Fibroblast of gingiva (primary cell): ENCODE measurements at places on chromosomes 2 and 18.

DNA sequence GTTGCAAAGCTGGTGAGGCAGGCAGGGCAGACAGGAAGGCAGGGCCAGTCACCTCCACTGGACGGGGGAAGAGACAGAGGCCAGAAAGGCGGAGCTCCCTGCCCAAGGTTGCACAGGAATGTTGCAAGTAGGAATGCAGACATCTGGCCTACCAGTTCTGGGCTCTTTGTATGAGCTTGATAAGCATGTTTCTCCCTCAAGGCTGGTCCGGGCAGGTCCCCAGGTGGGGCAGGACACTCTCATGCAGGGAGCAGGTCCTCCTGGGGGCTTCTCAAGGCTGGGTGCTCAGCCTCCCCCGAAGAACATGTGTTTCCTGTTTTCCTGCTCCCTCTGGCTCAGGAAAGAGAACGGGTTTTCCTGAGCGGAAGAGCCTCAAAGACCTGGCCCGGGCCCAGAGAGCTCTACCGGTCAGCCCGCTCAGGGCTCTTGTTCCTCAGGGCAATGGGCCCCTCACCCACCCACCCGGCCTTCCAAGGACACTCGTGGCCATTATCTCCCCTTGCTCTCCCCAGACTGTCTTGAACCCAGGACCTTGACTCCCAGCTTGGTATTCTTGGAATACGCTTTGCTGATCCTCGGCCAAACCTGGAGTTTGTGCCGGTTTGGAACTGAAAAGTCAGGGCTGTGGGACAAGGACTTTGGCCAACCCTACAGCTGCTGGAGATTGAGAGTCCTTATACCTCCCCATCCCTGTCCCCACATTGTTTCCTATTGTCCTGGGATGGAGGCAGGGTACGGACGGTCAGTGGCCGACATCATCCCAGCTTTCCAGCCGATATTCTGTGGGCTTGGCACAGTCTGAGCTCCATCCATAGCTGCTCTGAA lies 87.7 kb upstream of the HAAO start:
- DNase-seq, result no peak

GRCh38 chr2:55420871-55421270 lies 1.2 kb upstream of the CCDC88A start:
- DNase-seq, result no peak

- DNase-seq, result no peak
Measured at GRCh38 chr2:158717366-158718195, 77.5 kb upstream of the DAPL1 start.

DNA sequence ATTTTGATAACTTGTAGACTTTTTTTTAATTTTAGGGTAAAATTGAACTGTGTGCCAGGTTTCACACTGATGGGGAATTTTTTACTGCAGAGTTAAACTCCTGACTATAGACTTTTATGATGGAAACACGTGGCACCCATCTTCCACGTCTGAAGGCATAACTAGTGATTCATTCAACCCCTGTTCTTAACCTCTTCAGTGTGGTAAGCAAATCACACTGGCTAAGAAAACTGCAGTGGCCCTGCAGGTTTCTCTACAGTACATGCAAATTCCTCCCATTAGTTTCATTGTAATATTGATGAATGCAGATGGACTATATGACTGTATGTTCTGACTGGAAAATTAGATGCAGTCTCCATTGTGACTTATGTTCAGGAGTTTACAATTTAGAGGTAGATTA lies 47.2 kb downstream of the SMAD4 start:
- DNase-seq, result no peak

DNA sequence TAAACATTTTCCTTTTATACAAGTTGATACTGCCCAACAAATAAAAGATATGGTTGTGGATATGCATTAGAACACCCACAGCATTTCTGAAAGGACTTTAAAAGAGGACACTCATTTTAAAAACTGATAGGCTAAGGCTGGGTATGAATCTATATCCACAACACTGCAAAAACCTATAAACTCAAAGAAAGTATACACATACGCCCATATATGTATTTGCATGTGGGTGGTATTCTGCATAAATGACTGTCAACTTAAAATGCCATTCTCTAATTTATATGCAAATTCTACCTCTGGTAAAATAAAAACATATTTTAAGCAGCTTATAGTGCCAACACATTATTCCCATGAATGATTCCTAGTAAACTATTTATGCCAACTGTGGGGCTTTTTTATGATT lies 20.1 kb downstream of the FIGN start:
- no peak for DNase-seq

- DNase-seq, result peak; percentile 15
Measured at GRCh38 chr2:84815146-84815545, 65.7 kb downstream of the TRABD2A start.

GRCh38 chr2:10923008-10923375 lies 11.3 kb downstream of the KCNF1 start:
- no peak for DNase-seq

- no peak for DNase-seq
Measured at GRCh38 chr2:38446418-38446817, 69.3 kb upstream of the ATL2 start.

GRCh38 chr2:227154986-227155774 lies 8.8 kb downstream of the COL4A4 start:
- DNase-seq, result peak; percentile 15

DNA sequence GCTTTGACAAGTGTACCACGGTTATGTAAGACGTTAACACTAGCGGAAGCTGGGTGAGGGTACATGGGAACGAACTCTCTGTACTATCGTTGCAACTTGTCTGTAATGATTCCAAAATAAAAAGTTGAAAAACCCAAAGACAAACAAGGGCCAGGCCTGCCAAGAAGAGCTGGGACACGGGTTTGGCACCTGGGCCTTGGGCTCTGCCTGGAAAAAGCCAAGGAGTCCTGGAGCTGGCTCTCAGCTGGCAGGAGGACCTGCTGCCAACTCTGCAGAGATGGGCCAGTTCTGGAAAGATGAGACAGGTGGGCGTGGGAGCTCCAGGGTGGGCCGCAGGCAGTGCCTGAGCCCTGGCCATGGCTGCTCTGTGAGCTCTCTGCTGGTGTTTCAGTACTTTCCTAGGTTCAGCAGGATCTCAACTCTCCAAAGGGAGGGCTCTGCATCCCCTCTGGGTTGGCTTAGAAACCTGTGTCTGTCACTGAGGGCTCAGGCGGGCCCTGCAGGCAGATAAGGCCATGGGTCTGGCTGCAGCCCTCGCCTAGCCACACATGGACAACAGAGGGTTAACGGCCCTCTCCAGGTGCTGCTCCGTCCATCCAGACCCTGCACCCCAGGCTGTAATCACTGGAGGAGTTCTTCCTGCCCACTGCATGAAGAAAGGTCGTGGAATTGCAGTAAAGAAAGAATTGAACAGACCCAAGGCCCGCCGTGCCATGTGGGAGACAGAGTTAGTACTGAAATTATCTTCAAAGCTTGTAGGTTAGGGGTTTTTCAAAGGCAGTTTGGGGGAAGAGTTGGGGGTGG lies 89.9 kb downstream of the RHOB start:
- no peak for DNase-seq

GRCh38 chr18:13284330-13285027 lies 65.9 kb downstream of the LDLRAD4 start:
- no peak for DNase-seq

DNA sequence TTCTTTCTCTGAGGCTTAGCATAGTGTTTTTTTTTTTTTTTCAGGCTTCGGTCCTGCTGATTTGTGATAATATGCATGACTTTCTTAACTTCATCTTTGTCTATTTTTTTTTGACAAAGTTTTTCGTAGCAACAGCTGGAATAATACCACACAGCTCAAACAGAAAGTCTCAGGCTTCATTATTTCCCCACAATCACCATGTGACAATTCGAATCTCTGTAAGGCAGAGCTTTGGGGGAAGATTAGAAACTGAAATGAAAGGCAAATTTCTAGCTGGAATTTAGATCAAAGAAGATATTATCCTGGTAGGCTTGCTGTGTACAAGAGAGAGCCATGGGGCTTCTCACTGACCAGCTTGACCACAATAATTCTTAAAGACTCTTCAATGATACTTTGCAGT lies 12.2 kb upstream of the CD28 start:
- DNase-seq, result no peak

- no peak for DNase-seq
Measured at GRCh38 chr2:152453129-152453911, 118.3 kb downstream of the FMNL2 start.

DNA sequence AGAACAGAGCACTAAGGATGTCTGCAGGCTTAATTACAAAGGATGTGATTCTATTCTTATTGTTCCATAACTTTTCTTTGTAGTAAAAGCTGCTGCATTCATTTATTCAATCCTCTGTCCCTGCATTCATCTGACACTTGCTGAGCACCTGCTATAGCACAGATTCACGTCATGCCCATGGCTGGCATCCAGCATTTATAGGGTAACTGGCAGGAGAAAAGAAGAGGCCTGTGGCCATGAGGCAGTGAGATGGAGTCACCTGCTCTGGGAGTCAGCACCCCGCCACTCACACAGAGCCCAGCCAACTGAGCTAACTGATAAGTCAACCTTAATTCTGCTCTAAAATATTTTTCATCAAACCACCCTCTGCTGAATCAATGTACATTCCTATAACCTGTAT lies 18.3 kb upstream of the CDC42EP3 start:
- no peak for DNase-seq

GRCh38 chr2:129778584-129778877 lies 200.9 kb upstream of the RAB6C start:
- no peak for DNase-seq

DNA sequence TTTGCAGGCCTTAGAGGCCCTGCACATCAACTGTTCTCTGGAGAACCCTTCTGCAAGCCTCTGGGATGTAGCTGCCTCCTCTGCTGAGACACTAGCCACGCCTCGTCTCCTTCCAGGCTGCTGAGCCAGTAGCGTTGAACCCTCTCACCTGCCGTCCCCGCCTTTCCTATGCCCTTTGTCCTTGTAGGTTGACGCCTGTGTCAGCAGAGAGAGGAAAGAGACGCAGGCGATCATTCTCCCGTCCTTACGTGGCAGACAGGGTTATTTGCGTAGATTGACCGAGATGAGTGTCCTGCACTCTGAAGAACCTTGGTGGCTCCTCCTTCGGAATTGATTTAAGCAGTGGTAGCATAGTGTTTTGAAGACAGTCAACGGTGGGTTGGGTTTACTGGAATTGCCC lies 27.8 kb downstream of the ID2 start:
- no peak for DNase-seq

- no peak for DNase-seq
Measured at GRCh38 chr2:95380280-95380679, 22.2 kb upstream of the FAHD2A start.

DNA sequence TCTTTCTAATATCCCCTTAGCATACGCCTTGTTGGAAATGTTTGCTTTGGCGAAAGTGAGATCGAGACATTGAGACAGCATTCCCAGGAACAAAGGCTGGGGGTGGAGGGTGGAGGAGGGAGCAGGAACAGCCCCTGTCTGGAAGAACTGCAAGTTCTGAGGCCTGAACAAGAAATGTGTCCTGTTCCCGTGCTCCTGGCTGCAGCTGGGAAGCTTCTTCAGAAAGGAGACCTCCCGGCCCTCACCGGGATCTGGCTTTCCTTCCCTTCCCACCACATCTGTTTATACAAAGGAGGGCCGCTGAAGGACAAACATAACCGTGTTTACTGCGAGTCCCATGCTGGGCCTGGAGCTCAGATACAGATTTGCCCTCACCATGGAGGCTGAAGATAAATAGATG lies 35.9 kb downstream of the AFF3 start:
- no peak for DNase-seq

DNA sequence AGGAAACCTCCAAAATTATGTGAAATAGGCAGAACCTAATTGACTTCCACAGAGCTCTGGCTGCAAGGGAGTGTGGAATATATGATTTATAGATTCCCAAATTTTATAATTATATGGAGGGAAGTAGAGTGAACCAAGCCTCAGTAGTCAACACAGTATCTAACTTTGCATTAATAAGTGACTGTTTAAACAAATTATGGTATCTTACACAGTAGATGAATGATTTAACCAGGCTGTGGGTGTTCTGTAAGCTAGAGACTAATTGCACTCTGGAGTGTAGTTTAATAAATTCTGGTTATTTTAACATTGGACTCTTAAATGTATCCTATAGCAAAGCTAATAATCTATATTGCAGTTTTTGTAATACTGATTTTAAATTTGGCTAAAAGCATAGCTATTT lies 183.5 kb downstream of the KIAA1328 start:
- DNase-seq, result no peak

- DNase-seq, result no peak
Measured at GRCh38 chr2:204116159-204116792, 179.7 kb downstream of the ICOS start.
